Activated T-helper 1 cell treated with anti-CD3 and anti-CD28 coated beads, Interleukin-2, amount 50 U/mL, for 16 hours (primary cell): ENCODE measurements at places on chromosomes 7 and 10.

GRCh38 chr7:20089431-20089830, 127.8 kb downstream of the MACC1 start:
- no peak for DNase-seq

DNA sequence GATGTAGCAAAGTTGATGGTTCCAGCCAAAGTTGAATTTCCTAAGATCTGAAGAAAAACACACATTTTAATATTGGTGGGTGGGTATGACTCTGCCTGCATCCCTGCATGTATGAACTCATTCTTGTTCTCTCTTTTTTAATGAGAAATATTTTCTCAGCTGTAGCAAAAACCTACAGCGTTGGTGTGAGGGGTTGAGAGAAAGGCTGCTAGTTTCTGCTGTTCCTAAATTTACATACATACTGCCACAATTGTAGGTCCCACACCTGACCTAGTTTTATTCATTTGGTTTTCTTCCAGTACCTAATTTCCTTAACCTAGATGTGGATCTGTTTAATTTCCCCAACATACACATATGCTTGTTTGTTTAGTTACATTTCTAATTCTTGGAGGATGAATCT, 4.6 kb downstream of the AGFG2 start:
- no peak for DNase-seq

GRCh38 chr7:23490357-23491135, 20.3 kb upstream of the IGF2BP3 start:
- DNase-seq = no peak

GRCh38 chr10:103493362-103493915, at the start of gene NEURL1:
TSS of gene NEURL1 (plus strand) at chr10:103493705. CDS start at chr10:103494388, 683 bp downstream.
- DNase-seq = no peak

GRCh38 chr10:124142006-124142739, 48.8 kb upstream of the CHST15 start:
- no peak for DNase-seq

DNA sequence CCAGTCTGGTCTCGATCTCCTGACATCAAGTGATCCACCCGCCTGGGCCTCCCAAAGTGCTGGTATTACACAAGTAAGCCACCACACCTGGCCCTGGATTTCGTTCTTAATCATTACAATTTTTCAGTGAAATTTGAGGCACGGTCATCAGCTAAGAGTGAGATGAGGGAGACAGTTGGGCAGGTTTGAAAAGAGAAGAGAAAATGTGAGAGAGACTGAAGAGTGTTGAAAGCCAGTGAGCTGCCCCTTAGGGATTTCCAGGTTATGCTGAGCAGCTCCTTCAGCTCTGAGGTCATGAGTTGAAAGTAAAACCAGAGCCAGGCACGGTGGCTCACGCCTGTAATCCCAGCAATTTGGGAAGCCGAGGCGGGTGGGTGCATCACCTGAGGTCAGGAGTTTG, 5.9 kb upstream of the UPF2 start:
- no peak for DNase-seq

DNA sequence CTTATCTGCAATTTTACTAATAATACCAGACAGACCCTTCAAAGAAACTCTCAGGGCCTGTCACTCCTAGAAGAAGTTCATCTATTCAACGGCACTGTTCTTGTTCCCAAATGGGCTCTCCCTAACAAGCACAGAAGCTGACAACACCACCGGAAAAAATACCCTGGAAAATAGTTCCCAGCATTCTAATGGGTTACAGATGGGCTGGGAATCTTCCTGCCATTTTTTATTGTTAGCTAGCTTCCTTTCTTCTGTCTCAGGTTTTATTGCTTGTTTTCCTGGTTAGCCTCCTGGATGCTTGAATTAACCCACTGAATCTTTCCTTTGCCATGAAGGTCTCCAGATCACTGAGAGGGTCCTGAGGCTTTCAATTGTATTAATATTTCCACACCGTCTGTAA, 689.8 kb upstream of the NRP1 start:
- no peak for DNase-seq

GRCh38 chr10:48363617-48364355, 57.3 kb downstream of the MAPK8 start:
- DNase-seq = no peak

DNA sequence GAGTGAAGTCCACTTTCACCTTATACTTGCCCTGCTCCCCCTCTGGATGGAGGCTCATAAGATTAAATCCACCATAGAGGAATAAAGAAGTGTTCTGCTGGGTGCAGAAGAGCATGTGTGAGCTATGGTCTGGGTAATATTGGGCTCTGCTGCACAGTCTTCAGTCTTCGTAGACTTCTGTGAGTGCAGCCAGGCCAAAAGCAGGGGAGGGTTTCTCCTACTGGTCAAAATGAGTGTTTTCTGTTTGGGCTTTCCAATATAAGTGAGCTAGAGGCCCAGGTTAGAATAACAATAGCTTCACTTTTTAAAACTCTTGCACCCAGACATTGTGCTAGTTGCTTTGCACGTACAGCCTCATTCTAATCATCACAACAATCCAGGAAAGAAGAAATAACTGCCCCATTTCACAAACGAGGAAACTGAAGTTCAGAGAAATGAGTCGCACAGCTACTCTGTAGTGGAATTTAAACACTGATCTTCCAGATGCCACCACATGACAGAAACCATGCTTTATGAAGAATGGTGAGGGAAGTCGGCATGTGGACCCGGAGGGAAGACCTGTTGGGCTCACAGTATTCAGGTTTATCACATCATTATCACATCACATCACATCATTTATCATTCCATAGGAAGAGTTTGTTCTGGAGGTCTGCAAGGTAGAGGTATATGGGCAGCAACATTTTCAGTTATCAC, 23.8 kb upstream of the MSMB start:
- no peak for DNase-seq
